HepG2 (cell line): ENCODE measurements at places on chromosomes 5 and 9. TPM values are rescaled to one million over a fixed set of nuclear protein-coding genes. Genes with fewer than 3 reads are reported as not detected.

Gene EIF4E1B
- total RNA-seq, result not detected in 2 replicates

Gene NXNL2
- not detected in 2 replicates for total RNA-seq

Gene SH3TC2
- 0.71 and 0.94 TPM in 2 replicates for total RNA-seq

Gene FRMD3
- 7.7 and 9.6 TPM in 2 replicates for total RNA-seq
